Activated effector memory CD4-positive, alpha-beta T cell treated with anti-CD3 and anti-CD28 coated beads, Interleukin-2, amount 50 U/mL, for 16 hours (primary cell): ENCODE measurements at places on chromosomes 3 and 15.

GRCh38 chr15:83207660-83208366 is at the start of gene HDGFL3:
HDGFL3 (minus strand) TSS chr15:83207823; CDS start chr15:83207414, 409 bp downstream.
- no peak for DNase-seq

DNA sequence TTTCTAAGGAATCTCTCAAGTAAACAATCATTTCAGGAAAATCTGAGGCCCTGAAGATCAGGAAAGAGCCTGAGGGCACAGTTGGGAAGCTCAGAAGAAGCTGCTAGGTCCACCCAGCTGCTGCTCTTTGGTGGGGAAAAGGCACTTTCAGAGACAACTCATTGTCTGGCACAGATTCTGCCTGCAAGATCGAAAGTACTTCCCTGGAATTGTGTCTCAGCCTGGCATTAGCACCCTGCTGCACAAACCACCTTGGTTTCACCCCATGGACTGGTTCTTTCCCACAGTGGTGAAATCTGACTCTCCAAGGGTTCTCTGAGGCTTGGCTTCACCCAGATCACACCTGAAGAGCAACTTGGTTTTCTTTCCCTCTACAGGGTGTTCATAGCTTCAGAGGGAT is 18.7 kb downstream of the THRB start:
- no peak for DNase-seq

DNA sequence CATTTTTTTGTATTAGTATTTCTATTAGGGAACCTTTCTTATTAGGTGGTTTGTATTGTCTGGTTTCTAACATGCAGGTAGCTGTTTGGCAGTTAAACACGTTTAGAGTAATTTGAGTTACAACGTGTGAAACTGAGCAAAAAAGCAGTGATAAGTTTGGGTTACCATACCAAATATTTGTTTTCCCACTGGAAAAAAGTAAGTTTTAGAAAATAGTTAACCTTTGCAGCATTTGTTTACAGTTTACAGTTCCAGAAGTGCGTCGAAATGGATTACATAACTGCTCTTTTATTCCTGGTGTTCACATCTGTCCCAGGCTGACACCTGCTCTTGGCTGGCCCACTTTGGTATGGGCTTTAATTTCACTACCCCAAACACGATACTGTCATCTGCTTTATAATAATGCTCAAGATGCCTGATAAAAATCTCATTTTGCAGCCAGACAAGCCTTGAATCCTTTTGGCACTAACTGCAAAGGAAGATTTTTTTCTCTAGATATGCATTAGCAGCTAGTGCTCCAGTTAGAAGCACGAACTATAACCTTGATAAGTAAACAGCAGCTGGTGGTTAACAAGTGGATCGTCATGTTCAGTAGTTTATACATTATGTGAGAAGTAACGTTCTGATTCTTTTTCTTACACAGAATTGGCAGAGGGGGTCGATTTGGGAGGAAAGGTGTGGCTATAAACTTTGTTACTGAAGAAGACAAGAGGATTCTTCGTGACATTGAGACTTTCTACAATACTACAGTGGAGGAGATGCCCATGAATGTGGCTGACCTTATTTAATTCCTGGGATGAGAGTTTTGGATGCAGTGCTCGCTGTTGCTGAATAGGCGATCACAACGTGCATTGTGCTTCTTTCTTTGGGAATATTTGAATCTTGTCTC is 5.3 kb downstream of the EIF4A2 start:
- DNase-seq: no peak

DNA sequence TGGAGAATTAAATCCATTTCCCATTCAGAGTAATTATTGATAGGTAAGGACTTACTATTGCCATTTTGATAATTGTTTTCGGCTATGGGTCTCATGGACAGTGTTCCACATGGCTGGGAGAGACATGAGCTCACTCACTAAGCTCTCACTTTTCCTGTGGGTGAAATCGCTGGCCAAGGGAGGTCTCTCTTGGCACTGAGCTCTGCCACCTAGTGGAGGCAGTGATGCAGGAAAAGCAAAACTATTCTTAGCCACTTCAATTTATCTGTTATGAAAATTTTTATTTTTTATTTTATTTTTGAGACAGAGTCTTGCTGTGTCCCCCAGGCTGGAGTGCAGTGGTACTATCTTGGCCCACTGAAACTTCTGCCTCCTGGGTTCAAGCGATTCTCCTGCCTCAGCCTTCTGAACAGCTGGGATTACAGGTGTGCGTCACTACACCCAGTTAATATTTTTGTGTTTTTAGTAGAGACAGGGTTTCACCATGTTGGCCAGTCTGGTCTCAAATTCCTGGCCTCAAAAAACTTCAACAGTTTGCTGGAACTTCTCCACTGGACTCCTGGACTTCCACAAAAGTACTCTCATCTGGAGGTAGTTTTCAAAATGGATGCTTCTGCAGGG is 4.7 kb upstream of the RNF13 start:
- DNase-seq: peak; percentile 84
